ENCODE measurements at places on chromosomes 16 and 17. TPM values are rescaled to one million over a fixed set of nuclear protein-coding genes. Genes with fewer than 3 reads are reported as not detected.

ITGA2B gene
- 4.3 TPM for total RNA-seq

HOXB4 gene
- total RNA-seq: 6.5 TPM

GRCh38 chr16:74868501-74868900, 93.9 kb upstream of the FA2H start:
- DNase-seq: peak; percentile 12

DNA sequence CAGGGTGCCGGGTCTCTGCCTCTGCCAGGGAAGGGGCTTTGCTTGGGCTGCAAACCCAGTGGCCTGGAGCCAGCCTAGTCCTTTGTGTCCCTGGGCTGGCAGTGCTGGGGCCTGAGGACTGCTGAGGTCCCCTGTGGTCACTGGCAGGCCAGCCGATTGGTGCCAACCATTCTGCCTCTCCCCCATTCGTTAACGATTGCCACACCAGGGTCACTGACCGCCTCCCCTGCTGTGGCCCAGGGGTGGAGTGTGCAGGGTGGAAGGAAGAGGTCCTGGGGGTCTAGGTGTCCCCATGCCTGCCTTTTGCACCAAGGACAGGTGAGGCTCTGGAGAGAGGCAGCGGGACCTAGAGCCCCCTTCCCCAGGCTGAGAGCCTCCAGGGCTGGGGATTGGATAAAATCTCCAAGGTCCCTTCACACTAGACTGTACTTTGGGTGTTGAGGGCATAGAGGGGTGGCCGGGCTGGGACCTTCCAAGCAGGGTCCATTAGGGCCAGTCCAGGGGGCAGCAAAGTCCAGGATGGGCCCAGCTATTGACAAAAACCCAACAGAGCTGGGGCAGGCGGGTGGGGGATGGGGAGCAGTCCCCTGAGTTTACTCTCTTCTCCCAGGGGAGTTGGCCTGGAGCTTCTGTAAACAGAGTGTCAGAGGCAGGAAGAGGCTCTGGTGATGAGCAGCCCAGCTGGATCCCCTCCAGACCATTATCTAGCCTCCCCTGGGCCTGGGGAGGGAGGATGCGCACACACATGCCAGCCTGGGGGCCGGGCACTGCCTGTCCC, 1.1 kb downstream of the VASN start:
- DNase-seq: no peak

DNA sequence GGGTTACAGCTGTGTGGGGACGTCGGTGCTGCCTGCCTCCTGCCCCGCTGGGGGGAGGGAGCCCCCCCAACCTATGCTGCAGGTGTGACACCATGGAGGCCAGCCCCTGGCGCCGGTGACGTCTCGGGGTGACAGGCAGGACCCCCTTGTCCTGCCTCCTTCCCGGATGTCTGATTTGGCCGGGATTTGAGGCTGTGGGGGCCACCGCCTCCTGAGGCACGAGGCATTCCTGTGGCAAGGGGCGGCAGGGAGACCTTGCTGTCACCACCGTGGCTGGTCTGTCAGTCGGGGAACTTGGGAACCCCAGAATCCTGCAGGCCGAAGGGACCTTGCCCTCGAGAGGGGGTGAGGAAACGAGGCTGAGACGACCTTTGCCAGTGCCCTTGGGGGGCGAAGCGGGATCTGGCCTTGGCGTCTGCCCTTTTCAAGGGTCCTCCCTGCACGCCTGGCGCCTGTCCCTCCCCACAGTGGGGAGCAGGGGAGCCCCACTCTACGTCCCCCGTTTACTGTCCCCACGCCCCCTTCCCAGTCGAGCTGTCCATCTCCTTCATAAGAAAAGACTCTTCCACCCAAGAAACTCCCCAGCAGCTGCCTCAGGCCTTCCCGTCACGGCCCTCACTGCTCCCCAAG, 74.4 kb downstream of the METRNL start:
- DNase-seq: no peak

DNA sequence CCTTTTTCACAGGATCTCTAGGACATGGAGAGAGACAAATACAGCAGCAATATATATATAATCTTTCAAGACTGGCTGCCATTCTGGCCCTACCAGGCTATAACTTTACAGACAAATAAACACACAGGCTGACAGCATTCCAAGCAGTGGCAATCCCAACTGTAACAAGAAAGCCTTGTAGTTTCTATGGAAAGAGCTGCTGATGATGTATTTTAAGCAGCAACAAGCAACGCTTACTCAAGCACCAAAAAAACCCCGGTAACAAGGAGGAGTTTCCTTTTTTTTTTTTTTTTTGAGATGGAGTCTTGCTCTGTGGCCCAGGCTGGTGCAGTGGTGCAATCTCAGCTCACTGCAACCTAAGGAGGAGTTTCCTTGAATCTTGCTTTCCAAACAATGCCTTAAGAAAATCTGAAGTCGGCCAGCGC, 23.2 kb downstream of the LSM12 start:
- no peak for DNase-seq

- peak; percentile 23 for DNase-seq
Observed at GRCh38 chr16:56869513-56870275, 4.7 kb downstream of the SLC12A3 start.

GRCh38 chr16:81554979-81555378, 110.4 kb downstream of the CMIP start:
- no peak for DNase-seq
